ENCODE measurements at places on chromosomes 16 and 17.

GRCh38 chr16:28486266-28486665 is 5.6 kb downstream of the CLN3 start:
- DNase-seq, result no peak

DNA sequence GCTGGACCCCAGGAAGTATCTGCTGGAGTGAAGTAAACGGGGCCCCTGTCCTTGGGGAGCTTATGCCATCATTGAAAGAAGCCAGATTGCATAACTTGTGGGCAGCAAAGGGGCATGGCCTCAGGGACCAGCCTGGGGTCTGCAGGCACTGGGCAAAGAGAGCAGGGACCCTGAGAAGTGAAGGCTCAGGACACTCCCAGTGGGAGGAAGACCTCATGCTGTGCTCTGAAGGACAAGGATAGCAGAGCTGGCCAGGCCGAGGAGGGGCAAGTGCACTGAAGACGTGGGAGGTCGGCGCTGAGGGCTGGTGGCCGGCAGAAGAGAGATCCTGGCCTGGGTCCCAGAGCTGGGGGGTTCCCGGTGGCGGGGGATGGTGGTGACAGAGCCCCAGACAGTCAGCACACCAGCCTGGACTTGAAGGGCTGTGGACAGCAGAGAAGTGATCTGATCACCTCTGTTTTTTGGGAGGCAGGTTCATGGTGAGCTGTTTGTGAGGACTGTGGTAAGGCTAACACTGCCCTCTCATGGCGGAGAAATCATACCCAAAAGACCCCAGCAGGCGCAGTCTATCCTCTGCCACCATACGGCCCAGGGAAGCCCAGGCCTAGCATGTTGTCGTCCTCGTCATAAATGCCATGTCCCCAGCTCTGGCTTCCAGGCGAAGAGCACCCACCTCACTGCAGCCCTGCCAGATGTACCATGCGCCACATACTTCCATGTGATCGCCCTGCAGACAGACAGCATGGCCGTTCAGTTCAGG is 7.1 kb upstream of the CNP start:
- DNase-seq, result peak; percentile 62

GRCh38 chr17:65556910-65557348 is 4.5 kb downstream of the AXIN2 start:
- DNase-seq, result no peak

GRCh38 chr17:35479271-35479670 is 30.7 kb upstream of the SLFN13 start:
- DNase-seq, result no peak

- peak; percentile 80 for DNase-seq
These were observed 830 bp downstream of the SPHK1 start for GRCh38 chr17:76384987-76385891.

DNA sequence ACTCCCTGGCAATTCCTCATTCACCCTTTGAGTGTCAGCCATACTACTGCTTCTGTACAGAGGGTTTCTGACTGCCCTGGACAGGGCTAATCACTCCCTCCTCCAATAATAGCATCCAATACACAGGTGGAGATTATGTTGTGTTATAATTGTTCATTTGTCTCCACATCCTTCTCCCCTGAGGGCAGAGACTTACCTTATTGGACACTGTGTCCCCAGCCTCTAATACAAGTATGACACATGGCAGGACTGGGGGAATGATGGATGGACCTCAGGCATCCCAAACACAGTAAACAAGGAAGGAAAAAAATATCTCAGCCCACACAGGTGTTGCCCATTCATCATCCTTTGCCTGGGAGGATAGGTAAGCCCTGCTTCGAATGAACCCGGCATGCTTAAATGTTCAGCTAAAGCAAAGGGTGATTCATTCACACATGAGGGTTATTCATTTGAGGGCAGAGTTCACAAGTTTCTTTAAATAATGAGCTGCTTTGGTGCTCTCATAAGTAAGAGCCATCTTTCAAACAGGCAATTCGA is 34.8 kb downstream of the MMD start:
- no peak for DNase-seq

DNA sequence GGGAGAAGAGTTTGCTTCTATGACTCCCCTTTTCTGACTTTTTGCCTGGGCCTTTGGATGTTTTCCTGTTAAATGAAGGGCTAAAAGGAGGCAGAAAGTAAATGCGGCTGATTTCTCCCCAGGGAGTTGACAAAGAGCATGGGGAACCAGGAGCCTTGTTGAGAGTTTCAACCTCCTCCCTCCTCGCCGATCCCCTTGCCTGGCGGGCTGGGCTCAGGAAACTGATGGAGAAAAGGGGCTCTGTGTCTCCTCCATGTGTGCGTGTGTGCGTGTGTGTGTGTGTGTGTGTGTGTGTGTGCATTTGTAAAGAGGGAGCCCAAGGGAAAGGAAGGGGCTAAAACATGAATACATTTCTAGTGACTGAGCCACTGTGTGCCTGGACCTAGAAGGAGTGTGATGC is 94.5 kb downstream of the ZDHHC7 start:
- no peak for DNase-seq

- DNase-seq, result peak; percentile 83
These were observed 10.5 kb downstream of the ST3GAL2 start for GRCh38 chr16:70428178-70428998.

- DNase-seq, result no peak
These were observed 145.2 kb downstream of the PMP22 start for GRCh38 chr17:15119968-15120367.

GRCh38 chr16:59046335-59046734 is 312.2 kb upstream of the GOT2 start:
- DNase-seq, result no peak

DNA sequence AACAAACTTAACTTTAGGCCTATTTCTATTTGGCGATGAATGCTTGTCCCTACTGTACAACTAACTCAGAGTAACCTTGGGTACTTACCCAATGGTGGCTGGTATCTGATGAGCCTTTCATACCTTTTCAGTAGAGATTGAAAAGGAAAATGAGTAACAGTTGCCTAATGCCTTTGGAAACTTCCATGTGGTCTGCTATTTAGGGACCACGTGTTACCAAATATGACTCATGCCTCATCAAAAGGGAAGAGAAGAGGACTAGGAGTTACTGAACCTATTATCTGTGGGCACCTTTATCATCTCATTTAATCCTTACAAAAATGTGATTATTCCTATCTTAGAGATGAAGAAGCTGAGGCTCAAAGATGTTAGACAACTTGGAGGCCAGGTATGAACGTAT is 8.1 kb downstream of the MYOCD start:
- DNase-seq, result no peak

- DNase-seq, result no peak
These were observed 232.6 kb upstream of the TBX2 start for GRCh38 chr17:61167075-61167474.

DNA sequence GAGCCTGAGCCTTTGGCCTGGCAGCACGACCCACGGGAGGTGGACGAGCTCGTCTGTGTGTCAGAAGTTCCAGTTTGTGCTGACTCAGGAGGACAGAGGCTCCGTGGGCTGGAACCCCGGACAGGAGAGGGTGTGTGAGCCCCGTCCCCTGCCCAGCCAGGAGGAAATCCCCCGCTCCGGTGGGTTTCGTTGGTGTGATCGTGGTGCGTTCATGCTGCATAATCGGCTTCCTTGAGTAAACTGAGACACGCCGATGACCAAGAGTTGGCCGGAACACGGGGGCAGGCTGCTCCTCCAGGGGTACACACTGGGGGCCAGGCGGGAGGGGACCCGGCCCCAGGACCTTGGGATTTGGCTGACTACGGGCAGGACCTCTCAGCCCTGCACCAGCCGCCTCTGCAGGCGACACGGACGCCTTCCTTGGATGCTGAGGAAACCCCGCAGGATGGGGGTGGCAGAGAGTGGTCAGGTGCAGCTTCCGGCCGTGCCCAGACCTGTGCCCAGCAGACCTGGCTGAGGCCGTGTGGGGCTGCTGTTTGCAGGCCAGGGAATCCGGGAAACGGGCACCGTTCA is 8.5 kb downstream of the METRNL start:
- DNase-seq, result no peak

DNA sequence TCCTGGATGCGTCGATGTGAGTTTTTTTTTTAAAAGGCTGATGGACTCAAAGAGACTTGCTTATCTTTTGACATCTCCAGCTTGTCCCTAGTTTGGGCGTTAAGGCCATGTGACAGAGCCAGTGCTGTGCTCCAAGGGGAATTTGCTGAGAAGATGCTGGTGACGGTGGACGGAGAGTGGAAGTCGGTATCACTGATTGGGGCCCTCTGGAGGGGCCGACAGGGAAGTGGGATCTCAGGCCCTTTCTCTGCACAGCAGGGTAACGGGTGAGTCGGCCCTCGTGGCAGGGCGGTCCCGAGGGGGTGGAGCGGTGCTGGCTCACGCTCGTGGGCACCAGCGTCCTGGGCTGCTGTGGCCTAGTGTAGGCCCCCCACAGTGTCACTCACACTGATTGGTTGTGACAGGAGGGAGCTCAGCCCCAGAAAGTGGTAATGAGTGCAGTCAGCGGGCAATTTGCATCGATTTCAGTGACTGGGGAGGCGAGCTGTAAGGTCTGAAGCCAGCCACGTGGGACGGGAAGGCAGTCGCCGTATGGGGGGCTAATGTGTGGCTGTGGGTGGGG is 91.3 kb downstream of the TBC1D16 start:
- DNase-seq, result no peak

- no peak for DNase-seq
These were observed 14.7 kb upstream of the KLHL36 start for GRCh38 chr16:84633622-84634021.

- DNase-seq, result no peak
These were observed 5.4 kb upstream of the CEP295NL start for GRCh38 chr17:78908426-78908825.

DNA sequence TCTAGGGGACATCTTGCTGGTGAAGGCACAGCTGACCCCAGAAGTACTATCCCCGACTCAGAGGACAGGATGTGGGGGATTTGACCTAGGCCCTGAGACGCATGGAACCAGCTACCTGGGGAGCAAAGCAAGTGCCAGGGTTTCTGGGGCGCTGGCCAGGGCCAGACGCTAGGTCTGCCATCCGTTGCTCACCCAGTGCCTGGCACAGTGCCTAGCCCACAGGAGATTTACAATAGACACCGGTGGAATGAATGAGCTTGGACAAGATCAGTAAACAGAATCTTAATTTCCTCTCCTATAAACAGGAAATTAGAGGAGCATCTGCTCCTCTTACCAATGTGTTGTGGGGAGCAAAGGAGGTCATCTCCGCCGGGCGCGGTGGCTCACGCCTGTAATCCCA is 5.0 kb downstream of the RPRML start:
- DNase-seq, result no peak

DNA sequence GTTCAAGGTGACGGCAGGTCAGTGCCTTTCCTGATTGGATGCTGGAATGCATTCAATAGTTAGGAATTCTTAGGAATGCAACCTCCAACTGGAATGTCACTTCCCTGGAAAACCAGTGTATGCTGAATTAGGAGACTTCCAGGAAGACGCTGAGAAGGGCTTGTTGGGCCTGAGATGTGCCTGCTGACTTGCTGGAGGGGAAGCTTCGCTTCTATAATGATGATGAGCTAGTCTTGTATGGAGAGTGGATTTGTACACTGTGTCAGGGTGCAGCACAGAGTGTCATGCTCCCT is 45.6 kb downstream of the SMPD3 start:
- DNase-seq, result no peak

DNA sequence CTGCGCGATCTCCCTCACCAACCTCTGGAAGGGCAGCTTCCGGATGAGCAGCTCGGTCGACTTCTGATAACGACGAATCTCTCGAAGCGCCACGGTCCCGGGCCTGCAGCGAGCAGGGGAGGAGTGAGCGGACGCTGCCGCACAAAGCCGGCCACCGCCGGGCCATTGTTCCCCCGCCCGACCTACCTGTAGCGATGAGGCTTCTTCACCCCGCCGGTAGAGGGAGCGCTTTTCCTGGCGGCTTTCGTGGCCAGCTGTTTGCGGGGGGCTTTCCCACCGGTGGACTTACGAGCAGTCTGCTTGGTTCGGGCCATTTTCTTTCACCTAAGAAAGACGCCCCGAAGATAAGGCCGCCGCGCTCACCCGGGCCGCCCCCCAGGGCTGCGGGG is 5.8 kb upstream of the UNK start:
- peak; percentile 92 for DNase-seq

GRCh38 chr17:70563281-70563820 is 394.0 kb downstream of the KCNJ2 start:
- no peak for DNase-seq

DNA sequence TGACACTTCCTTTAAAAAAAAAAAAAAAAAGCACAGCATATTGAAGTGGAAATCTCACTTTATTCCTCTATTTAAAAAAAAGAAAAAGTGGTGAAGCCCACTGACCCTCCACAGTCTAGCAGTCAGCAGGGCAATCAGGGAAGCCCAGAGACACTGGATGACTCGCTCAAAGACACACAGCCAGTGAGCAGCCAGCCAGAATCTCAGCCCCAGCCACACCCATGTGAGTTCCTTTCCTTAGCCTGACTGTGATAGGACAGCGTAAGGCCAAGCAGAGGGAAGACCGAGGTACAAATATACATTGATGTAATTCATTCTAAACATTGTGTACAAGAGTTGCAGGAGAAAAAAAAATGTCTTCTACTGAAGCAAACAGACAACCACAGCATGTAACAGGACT is 22.5 kb downstream of the XPO6 start:
- DNase-seq, result peak; percentile 81

DNA sequence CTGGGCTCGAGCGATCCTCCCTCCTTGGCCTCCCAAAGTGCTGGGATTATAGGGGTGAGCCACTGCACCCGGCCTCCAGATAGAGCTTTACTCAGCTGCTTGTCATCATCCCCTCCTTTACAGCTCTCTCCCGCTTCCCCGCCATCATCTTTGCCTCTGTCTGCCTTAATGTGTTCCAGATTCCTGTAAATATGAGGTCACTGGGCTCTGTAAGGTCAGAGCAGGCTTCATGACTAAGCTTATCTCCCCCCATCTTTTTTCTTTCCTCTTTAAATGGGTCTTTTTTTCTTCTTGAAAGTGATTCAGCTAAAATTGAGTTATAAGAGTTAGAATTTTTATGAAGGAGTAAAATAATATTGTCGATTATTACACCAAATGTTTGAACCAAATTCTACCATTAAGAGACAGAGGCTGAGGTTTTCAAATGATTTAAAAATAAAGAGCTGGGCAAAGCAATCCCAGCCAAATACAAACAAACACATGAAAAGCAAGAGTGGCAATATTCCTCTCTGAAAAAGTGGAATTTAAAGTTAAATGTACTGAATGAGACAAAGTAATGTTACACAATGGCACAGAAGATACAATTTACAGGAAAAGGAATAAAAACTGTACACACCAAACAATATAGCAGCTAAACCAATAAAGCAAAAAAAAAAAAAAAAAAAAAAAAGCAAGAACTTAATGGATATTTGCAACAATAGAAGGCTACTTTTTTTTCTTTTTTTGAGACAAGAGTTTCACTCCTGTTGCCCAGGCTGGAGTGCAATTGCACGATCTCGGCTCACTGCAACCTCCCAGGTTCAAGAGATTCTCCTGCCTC is 62.1 kb downstream of the CRISPLD2 start:
- no peak for DNase-seq

- no peak for DNase-seq
These were observed 11.3 kb downstream of the STX1B start for GRCh38 chr16:30998852-30999761.

Measured in activated CD4-positive, alpha-beta T cell treated with anti-CD3 and anti-CD28 coated beads, Interleukin-2, amount 10 ng/mL, durations not matched to agents 24 days and 14 days (primary cell).